ENCODE measurements at places on chromosomes 2 and 18.

DNA sequence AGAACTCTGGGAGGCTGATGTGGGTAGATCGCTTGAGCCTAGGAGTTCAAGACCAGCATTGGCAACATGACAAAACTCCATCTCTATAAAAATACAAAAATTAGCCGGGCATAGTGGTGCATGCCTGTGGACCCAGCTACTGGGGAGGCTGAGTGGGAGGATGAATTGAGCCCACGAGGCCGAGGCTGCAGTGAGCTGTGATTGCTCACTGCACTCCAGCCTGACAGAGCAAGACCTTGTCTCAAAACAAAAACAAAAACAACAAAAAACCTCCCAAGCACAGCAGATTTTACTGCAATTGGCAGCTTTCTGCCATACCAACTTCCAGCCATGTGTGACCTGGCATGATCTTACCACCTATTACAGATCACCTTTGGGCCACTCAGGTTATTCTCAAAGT, 57.7 kb upstream of the LRPPRC start:
- DNase-seq, result no peak

GRCh38 chr2:200728630-200729029, 83.1 kb upstream of the BZW1 start:
- no peak for DNase-seq

DNA sequence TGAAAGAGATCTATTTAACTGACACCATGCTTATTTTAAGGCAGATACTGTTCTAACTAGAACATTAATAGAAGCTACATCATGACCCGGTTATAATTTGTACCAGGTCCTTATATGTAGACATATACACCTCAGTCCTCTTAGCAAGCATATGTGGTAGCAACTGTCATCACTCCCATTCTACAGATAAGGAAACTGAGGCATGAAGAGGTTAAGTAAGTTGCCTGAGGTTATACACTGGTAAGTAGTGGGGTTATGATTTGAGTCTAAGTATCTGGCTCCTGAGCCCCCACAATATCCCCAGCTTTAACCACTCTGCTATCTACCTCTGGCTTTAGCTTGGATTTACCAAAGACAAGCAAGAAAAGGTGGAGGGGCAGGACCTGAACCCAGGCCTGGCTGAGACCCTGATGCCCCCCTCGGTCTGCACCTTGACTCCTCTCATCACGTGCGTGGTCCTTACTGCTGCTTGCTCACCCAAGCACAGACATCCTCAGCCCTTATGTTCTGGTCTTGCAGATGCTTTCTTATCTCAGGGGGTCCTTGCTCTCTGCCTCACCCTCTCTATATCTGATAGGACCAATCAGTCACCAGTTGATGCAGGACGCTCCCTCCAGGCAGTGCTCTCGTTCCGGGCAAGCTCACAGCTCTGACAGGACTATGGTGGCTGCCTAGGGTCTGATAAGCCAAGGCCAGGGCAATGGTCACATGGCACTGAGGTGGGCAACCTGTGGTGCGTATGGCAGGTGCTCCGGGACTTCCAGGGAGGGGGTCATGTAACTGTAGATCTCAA, 4.0 kb downstream of the DYSF start:
- no peak for DNase-seq

DNA sequence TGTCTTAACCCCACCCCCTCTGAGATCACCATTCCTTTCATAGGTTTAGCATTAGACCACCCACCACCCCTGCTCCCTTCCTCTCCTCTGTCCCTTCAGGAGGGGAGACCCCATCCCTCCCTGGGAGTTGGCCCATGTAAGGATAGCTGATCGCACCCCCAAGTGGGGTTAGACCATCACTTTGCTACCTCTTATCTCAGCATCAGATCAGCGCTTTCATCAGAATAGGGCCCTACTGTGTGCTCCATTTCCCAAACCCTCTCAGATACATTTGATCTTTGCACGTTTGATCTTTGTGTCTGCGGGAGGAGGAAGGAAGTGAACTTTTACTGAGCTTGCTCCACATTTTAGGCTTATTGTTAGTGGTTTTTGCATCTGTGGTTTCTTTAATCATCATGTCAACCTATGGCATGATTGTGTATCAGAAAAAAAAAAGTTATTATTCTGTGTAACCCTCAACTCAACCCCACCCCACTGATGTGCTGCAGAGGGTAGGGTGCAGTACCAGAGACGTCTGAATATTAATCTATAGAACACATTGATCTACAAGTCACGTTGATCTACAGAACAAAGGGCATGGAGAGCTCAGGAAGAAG, 81.2 kb downstream of the PDCL3 start:
- DNase-seq, result no peak

DNA sequence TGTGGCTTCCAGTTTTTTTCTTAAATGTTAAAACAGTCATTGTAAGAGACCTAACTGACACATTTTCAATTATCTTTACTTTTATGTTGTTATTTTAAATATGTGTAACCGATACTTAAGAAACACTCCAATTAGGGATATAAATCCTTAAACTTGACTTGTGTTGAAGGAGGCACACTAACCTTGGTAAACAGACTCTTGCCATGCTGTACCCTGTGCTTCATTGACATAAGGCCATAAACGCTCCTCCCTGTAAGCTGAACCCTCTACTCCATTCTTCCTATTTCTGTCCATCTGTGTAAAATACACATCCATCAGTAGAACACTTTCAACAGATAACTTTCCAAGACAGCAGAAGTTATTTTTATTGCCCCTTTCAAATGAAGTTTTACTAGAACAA, 780.5 kb upstream of the FAM98A start:
- no peak for DNase-seq

- DNase-seq, result no peak
Observed at GRCh38 chr2:47300081-47300480, 102.9 kb upstream of the MSH2 start.

DNA sequence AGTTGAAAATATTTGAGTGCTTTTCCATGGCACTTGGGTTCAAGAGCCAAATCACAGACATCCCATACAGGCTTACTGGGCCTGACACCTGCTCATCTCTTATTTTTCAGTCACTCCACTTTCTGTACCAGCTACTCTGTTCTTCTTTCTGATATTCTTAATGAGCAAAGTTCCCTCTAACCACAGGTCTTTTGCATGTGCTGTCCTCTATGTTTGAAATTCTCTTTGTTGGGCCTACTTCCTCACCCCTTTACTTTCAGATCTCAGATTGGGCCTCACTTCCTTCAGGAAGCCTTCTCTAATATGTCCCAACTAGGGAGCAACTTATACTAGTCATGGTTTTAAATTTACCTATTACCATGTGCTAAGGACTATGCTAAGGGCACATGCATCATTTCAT, 81.8 kb upstream of the RBMS1 start:
- no peak for DNase-seq

DNA sequence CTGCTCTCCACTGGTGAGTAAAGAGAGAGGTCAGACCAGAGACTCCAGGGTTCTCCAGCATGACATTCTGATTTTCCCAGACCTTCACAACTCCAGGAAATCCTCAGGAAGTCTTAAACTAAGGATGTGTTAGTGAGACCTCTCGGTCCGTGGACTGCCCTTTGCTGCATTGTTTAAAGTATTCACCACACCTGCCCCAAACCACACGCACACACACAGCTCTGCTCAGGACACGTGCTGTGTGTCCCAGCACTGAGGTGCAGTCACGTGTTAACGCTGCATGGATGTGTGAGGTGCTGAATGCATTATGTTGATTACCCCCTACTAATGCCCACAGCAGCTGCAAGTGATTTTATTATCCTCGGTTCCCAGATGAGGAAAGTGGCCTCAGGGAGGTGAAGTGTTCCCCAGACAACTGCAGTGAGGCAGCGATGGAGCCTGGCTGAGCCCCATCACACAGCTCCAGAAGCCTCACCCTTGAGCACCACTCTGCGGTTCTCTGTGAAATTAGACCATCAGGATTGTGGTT, 68.4 kb downstream of the TRAPPC12 start:
- DNase-seq, result no peak

DNA sequence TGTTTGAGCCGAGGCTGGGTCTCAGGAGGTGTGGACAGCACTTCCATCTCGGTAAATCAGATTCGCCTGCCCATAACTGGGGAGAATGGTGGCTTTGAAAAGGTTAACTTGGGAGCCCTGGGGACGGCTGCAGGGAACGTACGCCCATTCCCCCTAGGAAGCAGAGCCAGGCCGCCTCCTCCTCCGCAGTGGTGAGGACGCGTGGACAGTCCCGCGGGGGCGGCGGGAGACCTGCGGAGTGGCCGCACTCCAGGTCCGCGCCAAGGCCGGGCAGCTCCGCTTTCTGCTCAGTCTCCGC, 845 bp upstream of the MYCN start:
- no peak for DNase-seq

DNA sequence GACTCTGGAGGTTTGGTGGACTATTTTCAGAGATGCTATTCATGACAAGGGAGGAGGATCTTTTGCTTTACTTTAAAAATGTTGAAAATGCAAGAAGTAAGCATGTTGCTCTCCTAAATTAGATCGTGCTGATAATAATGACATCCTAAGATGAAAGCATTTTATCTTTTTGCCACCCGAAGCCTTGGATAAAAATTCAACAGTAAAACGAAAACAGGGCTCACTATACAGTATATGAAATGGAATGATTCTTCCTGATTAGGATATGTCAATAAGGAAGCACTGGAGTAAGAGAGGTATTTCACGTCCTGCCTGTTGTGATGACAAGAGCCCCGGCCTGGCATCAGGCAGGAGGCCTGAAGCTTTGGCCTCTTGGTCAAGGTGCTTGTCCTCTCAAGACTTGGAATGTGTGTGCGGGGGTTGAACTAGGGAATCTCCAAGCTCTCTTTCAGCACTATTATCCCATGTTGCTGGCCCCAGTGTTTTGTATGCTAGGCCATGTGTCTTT, 306.0 kb downstream of the MTX2 start:
- DNase-seq, result no peak

GRCh38 chr18:13231151-13231550, 12.6 kb downstream of the LDLRAD4 start:
- DNase-seq, result no peak

DNA sequence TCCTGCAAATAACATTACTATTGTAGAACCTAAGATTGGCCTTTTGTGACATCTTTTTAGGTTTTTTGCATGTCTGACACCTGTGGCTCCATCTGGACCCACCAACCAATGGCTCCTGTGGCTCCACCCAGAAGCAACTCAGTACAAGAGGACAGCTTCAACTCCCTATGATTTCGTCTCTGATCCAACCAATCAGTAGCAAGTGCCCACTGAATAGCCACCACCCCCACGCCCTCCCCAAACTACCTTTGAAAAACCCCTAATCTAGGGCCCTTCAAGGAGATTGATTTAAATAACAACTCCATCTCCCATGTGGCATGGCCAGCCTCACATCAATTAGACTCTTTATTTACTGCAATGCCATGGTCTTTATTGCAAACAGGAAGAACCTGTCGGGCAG, 23.6 kb downstream of the MPP4 start:
- DNase-seq, result no peak

DNA sequence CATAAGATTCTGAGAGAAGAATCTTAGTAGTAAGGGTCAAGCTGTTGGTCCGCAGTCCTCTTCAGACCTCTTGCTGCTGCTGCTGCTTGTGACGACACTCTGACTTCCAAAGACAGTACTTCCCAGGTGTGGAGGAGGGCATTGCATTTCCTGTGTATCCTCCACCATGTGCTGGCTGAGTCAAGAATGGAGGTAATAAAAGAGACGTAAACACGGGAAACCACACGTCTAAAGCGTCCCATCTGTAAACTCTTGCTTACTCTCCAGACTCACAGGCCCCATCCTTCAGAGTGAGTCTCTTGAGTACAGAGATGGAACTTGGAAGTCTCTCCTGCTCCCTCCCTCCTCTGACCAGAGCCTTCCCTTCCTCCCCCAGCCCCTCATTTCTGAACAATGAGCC, 25.6 kb downstream of the KLHL29 start:
- DNase-seq, result no peak

DNA sequence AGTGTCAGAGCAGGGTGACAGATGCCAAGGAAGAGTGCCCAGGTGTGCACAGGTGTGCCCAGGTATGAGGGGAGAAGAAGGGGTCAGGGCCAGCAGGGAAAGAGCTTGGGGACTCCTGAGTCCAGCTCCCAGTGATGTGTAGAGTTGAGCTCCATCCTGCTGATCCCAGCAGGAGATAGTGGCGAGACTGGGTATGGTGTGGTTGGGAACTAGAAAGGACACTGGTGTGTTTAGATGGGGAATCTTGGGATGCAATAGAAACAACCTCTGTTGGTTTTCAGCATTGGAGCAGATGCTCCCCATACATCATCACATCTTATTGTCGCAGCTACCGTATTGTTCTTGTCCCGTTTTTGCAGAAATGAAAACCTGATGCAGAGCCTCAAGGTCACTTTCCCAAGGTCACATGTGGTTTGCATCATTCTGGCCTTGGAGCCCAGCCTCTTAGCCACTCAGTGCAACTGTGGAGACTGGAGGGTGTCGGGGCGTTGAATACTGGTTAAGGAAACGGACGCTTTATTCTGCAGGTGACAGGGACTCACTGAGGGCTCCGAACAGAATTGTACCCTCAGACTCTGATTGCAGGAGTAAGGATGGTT, 166.7 kb downstream of the AGAP1 start:
- DNase-seq, result no peak

- DNase-seq, result no peak
Observed at GRCh38 chr2:54981385-54981784, 68.9 kb downstream of the RTN4 start.

DNA sequence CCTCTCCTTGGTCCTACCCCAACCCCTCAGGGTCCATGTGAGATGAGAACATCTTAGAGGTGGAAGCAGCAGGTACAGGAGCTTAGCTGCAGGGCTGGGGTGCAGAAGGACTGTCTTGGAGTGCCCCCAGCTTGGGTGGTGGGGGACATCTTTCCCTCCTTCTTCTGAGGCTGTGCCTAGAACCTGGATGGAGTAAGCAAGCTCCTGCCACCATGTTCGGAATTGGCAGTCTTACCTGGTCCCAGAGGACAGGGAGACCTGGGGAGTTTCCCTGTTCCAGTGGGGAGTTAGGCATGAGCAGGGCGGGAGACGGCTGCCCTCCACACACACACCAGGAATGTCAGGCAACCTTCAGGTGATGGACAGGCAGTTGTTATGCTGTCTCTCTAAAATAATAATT, 131.0 kb upstream of the COPS8 start:
- DNase-seq, result no peak

GRCh38 chr2:151437630-151438029, 27.9 kb downstream of the RIF1 start:
- DNase-seq, result no peak

- no peak for DNase-seq
Observed at GRCh38 chr2:4675295-4675694, 971.9 kb downstream of the DCDC2C start.

- no peak for DNase-seq
Observed at GRCh38 chr2:14336759-14337382, 295.6 kb upstream of the LRATD1 start.

DNA sequence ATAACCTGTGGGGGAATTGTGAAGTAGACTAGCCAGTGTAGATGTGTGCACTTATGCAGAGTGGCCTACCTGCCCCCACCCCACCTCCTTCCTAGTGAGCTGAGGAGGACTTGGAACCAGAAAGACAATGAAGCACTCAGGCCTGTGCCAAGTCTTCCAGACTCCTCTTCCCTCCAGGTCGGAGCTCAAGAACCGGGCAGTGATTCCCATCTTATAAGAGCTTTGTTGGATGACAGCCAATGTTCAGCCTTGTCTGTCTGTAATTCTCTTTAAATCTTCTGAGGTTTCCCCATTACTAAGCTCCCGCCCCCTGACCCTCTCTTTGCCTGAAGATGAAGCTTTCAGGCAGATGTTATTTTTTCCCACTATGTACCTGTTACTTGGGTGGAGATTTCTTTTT, 121.0 kb downstream of the SMAD2 start:
- no peak for DNase-seq
